Naive thymus-derived CD4-positive, alpha-beta T cell (primary cell): ENCODE measurements at places on chromosomes 3 and 15. TPM values are rescaled to one million over a fixed set of nuclear protein-coding genes. Genes with fewer than 3 reads are reported as not detected.
A peak's percentile ranks its signal among the peaks of the same experiment; 100 is the strongest.

The WDR72 gene
- not detected for polyA plus RNA-seq

The CHCHD4 gene
- 9.8 TPM for polyA plus RNA-seq

DNA sequence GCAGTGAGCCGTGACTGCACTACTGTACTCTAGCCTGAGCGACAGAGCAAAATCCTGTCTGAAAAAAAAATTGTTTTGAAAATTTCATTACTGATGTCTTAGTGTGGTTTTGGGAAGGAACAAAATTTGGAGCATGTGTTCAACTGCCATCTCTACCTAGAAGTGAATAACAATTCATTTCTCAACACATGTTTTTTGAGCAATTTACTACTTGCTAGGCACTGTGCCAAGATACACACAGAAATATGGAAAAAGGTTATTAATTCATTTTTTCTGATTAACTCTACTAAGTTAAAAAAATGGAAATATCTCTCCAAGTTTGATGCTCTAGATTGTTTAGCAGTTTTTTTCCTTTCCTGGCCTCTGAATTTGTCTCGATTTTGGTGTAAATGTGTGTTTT lies 5.2 kb upstream of the TCF12 start:
- no peak for DNase-seq
- peaks cover 13% of the 10 kb centered on the region for H3K4me1 ChIP-seq
- H3K4me3 ChIP-seq, result no peak overlapping the region
- peaks cover 3% of the 10 kb centered on the region for H3K36me3 ChIP-seq
- H3K27ac ChIP-seq, result no peak overlapping the region

GRCh38 chr3:184005941-184006507 lies 11.7 kb downstream of the ABCC5 start:
- H3K27me3 ChIP-seq, result no peaks in the 10 kb centered on the region
- H3K36me3 ChIP-seq, result peaks cover 1% of the 10 kb centered on the region
- DNase-seq, result peak; percentile 52
- no peak overlapping the region for H3K27ac ChIP-seq
- no peaks in the 10 kb centered on the region for H3K4me1 ChIP-seq

- peak; percentile 59 for DNase-seq
- H3K4me3 ChIP-seq, result no peak overlapping the region
- no peaks in the 10 kb centered on the region for H3K36me3 ChIP-seq
- H3K27ac ChIP-seq, result no peak overlapping the region
Observed at GRCh38 chr15:75727851-75728715, 15.4 kb upstream of the CSPG4 start.

- peaks cover 9% of the 10 kb centered on the region for H3K4me1 ChIP-seq
- no peaks in the 10 kb centered on the region for H3K36me3 ChIP-seq
- H3K27ac ChIP-seq, result no peak overlapping the region
- H3K4me3 ChIP-seq, result peak overlapping the region; percentile 55
Observed at GRCh38 chr3:114152519-114153151, 26.2 kb downstream of the DRD3 start.

DNA sequence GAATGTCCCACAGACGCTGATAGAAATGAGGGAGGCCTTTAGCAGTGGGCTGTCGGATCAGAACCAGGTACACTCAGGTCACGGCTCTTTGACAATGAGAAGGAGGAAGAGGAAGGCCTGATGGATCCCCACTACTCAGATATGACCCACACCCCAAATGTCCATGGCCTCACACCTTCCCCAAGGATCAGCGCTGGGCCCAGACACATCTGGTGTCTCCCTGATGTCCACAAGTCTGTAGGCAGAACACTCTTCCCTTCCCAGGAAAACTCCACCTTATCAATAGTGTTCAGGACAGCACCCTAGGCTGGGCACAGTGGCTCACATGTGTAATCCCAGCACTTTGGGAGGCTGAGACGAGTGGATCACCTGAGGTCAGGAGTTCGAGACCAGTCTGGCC lies 33.3 kb upstream of the SFMBT1 start:
- no peak overlapping the region for H3K27ac ChIP-seq
- no peak for DNase-seq
- H3K4me3 ChIP-seq, result no peak overlapping the region
- no peaks in the 10 kb centered on the region for H3K4me1 ChIP-seq
- no peaks in the 10 kb centered on the region for H3K27me3 ChIP-seq
- no peaks in the 10 kb centered on the region for H3K36me3 ChIP-seq

GRCh38 chr3:33364060-33364459 lies 76.1 kb downstream of the UBP1 start:
- H3K4me3 ChIP-seq, result no peak overlapping the region
- no peaks in the 10 kb centered on the region for H3K4me1 ChIP-seq
- no peaks in the 10 kb centered on the region for H3K27me3 ChIP-seq
- H3K27ac ChIP-seq, result no peak overlapping the region
- DNase-seq, result no peak
- H3K36me3 ChIP-seq, result no peaks in the 10 kb centered on the region
